ENCODE measurements at places on chromosomes 3 and 15.
A peak's percentile ranks its signal among the peaks of the same experiment; 100 is the strongest.

GRCh38 chr3:49804141-49805041, 1.3 kb downstream of the INKA1 start:
- peak; percentile 25 for DNase-seq

GRCh38 chr15:60573936-60574335, 95.0 kb upstream of the ICE2 start:
- no peak for DNase-seq

- no peak for DNase-seq
These were observed 65.8 kb downstream of the COL6A5 start for GRCh38 chr3:130411320-130411719.

DNA sequence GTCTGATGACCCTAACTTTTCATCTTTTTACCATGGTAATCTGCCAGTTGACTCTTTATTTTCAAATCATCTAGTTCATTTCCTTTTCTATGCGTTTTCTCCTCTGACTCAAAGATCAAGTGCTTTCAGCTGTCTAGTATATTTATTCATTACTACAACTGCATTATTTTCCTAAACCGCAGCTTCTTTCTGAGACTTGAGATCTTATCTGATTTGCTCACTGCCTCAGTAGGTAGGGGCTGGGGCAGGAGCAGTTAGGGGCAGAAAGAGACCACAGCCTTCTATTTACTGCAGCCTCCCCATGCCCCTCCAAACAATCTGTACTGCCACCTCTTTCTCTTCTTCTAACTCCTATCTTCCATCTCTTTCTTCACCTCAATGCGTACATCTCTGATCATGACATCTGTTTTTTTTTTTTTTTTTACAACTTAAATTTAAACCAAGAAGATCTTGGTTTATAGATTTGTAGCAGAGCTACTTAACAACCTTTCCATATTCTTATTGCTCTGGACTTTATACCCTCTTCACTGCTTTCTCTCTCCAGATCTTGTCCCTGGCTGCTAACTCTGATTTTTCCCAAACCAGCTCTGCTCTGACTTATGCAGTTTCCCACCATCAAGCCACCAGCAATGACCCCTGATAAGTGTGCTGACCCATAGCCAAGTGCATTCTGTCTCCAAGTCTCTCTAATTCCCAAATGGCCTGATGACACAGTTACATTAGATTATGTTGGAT, 52.2 kb downstream of the MOBP start:
- DNase-seq = no peak

- DNase-seq = no peak
These were observed 55.8 kb downstream of the TBL1XR1 start for GRCh38 chr3:177141471-177141870.

DNA sequence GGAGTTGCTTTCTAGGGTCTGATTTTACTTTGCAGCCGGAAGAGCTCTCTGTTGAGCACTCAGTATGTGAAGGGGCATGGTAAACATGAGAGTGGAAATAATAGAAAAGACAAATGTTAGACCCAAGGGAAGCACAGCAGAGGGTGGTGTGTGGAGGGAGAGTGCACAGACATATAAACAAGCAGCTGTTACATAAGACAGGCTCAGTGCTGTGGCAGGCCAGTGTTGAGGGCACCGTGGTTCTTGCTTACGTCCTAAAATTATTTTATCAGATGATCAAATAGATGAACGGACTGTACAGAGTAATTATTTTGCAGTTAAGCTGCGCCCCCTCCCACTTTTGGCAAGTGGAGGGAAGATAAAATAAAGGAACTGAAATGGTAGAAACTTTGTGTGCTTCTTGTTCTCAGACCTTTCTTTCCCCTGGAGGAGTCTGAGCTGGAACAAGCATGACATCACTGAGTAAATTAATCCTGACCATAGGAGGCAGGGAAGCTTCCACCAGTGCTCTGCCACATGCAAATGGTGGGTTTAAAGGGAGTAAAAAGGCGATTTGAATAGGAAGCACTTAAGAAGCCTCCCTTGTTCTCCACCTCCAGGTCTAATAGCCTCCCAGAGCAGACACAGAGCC, 205.6 kb downstream of the IL20RB start:
- no peak for DNase-seq

DNA sequence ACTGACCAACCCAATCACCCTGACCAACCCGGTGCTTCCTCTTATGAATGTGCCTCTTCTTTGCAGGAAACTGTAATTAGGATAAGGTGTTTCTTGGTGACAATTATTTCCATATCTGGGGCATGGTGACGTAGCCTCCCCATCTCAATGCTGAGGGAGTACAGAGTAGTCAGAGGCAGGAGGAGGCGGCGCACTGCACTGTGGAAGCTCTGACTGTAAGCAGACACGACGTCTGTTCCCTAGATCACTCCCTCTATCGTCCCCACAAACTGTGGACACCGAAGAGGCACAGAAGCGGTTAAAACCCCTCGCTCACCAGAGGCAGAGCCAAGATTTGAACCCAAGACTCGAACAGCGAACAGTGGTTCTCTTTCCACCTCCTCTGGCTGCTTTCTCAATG, 231.0 kb upstream of the IGF1R start:
- no peak for DNase-seq

DNA sequence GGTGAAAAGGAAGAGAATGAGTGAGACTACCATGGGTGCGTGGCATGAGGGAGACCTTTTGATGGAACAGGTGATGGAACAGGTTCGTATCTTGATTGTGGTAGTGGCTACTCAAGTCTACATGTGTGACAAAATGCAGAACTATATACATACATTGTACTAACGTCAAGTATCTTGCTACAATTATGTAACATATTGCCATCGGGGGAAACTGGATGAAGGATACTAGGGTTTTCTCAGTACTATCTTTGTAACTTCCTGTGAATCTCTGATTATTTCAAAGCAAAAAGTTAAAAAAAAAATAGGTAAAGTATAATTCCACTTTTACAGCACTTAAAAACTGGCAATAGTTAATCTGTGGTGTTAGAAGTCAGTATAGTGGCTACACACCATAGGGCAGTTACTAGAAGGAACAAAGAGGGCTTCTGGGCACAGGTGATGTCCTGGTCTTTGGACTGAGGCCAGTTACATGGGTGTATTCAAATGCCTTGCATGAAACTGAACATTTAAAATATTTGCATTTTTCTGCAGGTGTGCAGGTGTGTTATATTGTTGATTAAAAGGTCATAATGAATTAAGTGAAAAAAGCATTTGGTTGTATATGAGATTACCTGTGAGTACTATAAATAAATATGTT, 61.4 kb downstream of the LRRK1 start:
- DNase-seq = no peak

DNA sequence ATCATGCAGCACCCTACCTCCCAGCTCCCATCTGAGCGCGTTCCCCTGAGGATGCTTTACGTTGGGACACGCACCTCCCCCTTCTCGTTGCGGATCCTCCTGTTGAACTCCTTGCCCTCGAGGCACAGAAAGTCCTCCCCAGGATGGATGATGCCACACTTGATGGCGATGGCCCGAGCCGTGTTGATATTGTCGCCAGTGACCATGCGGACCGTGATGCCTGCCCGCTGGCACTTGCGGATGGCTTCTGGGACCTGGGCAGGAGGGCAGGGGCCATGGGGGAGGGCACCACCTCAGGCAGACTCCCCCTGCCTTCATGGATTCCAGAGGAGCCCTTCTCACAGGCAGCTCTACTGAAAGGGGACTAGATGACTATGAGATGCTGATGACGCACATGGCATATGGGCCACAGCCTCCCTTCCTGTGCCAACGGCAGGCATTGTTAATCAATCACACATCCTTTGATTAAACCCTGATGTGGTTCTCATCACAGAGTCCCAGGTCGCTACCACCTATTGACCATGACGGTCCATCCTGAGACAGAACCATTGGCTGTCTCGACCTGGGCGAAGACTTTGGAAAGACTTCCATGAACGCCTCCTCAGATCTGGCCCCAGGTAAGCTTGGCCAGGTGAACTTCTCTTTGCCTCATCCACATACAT, 29.5 kb upstream of the SEC13 start:
- no peak for DNase-seq

DNA sequence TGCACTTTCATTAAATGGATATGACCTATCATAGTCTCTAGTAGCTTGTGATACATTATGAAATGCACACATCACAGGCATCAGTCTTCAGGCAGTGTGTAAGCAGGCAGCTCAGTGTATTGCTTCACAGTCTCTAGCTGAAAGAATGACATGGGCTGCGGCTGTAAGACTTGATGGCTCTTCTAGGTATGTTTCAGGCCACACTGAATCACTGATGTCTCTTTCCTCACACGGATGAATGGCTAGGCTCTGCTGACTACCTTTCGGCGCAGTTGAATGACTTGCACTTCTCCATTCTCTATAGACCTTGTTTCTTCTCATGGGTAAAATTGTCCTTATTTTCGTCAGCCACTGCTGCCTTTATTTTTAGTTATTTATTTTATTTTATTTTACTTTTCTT, 15.4 kb downstream of the APH1B start:
- no peak for DNase-seq

GRCh38 chr15:51801391-51801835, 28.0 kb upstream of the TMOD3 start:
- peak; percentile 38 for DNase-seq

DNA sequence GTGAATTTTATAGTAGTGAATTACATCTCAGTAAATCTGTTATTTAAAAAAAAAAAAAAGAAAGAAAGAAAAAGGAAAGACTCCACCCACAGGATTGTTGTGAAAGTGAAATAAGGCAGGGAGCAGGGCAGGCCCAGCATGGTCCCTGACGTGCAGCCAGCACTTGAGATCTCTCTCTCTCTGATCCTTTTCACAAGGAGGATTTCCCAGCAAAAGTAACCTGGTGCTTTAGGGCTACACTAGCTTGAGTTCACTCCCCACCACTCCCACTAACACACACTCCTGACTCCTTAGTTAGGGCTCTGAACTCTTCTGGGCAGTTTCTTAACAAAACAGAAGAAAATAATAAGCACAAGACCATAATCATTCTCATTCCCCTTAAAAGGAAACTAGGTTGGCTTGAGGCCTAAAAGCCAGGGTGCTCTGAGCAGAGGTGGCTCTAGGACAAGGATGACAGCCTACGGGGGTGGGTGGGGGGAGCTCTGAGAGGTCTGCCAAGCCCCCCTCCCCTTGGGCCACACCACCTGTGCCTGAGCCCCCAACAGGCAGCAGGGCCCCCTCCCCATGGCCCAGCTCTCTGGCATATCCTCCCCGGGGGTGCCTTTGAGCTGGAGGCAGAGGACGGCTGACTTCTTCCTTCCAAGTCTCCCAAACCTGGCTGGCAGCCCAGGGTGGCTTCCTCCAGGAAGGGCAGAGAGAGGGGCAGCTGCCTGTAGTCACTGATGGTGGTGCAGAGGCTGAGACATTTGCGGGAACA, 856 bp downstream of the TMEM40 start:
- peak; percentile 34 for DNase-seq

GRCh38 chr15:83422081-83422480, 25.1 kb upstream of the SH3GL3 start:
- no peak for DNase-seq

GRCh38 chr3:32200992-32201758, 37.3 kb upstream of the CMTM8 start:
- DNase-seq = peak; percentile 33

- no peak for DNase-seq
These were observed 100.8 kb downstream of the SLCO3A1 start for GRCh38 chr15:91954292-91954691.

GRCh38 chr15:101551696-101552591, 62.4 kb upstream of the PCSK6 start:
- DNase-seq = no peak

- DNase-seq = no peak
These were observed 66.1 kb downstream of the WHAMM start for GRCh38 chr15:82875411-82876003.

DNA sequence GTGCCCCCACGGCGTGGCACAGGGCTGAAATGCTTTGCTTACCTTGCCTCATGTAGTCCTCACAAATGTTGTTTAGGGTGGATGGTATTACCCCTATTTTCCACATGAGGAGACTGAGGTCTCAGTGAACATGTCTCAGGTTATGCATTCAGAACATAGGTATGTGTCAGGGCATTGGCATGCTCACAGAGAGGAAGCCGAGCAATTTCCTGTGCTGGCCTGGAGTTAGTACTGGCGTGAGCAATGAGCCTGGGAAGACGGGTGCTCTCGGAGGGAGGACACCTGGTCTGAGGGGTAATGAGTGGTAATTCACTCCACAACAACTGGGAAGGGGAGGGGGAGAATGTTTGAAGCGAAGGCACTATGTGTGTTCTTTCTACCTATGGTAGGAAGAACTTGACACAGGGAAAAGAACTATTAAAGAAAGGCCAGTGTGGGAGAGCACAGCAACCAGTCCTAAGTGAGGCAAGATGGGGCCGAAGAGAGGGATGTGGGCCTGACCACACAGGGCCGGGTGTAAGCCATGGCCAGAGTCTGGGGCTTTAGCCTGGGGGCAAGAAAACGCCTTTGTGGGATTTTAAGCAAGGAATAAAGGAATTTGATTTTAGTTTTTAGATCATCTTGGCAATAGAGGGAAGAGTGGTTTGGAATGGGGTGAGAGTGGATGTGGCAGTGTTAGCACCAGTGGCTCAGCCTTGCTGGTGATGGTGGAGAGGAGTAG, 4.9 kb upstream of the FAM131A start:
- DNase-seq = no peak

DNA sequence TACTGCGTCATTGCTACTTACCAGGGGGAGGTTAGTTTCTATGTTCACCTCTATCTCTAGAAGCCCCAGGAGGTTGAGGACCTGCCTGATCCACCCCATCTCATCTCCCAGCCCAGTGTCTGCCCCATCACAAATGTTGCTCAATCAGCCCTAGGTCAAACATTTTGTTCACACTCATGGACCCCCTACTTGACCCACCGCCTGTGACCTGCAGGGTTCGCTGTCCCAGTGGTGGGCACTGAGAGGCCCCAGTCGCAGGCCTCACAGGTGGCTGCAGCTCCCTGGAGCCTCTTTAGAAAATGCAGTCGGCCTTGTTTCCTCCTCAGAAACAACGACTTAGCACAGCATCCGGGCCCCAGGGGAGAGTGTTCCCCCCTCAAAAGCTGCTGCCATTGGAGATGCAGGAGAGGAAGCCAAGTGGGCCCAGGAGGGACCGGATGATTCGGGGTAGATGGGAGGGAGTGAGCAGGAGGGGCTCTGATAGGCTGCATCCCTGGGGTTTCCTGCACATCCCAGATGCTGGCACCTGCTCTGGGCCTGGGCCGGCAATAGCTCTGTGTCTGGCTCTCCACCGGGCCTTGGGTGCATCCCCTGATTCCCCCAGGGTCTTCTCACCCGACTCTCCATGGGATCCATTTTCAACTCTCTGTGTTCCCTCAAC, 18.4 kb upstream of the INSYN1 start:
- DNase-seq = no peak

DNA sequence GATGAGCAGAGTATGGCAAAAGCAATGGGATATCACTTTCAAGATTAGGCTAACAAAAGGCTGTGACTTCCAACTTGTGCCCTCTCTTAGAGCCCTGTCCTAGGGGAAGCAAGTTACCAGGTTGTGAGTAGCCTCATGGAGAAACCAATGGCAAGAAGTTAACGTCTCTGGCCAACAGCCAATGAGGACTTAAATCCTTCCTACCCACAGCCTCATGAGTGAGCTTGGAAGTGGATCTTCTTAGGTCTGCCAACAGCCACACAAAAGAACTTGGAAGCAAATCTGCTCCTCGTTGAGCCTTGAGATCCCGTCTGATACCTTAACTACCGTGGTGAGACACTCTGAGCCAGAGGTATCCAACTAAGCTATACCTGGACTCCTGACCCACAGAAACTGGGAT, 5.7 kb downstream of the NME9 start:
- no peak for DNase-seq
